Activated CD8-positive, alpha-beta memory T cell treated with anti-CD3 and anti-CD28 coated beads for 1 hour (primary cell): ENCODE measurements at places on chromosomes 5 and 9.

DNA sequence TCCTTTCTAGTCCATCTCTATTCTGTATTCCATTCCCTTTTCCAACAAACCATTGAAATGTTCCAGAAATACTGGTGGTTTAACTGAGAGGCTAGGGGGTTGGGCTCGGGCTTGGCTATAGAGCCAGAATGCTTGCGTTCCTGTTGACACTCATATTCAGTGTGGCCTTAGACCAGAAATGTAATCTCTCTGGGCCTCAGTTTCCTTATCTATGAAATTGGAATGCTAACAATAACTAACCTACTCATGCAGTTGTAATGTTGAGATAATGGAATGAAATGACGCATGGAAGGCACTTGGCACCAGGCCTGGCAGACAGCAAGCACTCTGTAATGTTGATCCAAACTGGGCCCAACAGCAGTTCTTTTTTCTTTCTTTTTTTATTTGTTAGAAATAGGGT is 26.8 kb downstream of the JADE2 start:
- DNase-seq = no peak

GRCh38 chr9:133201424-133202144 is 7.5 kb downstream of the OBP2B start:
- DNase-seq = no peak

DNA sequence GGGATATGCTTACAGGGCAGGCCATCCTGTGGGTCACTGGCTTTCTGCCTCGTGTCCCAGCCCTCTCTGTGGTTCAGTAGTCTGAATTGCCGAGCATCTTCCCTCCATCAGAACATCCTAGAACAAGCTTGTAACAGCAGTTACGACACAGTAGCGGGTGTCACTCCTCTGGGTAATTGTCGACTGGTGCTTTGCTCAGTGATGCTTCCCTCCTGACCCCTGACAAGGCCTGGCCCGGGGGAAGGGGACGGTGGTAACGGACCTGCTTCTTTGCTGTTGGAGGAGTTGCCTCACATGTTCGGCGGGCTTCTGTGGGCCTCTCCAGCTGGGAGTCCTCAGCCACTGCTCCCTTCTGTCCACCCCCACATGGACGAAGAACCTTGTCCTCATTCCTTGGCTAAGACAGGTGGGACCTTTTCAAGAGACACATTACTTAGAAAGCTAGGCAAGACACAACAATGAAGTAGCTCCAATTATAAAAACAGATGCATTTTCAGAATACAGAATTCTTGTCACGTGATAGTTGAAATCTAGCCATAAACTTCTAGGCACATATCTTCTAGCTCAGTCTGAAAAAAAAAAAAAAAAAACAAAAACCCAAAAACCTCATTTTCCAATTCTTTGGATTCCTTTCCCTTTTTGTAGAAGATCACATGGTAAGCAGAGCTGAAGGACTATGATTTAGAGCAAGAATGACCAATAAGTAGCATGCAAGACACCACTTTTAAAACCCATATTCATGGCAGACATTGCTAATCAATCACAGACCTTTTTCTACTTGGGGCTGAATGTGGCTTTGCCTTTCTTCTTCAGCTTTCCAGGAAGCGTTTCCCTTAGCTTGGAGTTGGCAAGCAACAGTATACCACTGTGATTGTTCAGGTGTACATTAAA is 25.0 kb downstream of the HMCN2 start:
- DNase-seq = no peak

- DNase-seq = no peak
Observed at GRCh38 chr9:76985581-76985980, 33.9 kb upstream of the FOXB2 start.

- no peak for DNase-seq
Observed at GRCh38 chr5:16095612-16096011, 84.0 kb downstream of the MARCHF11 start.
